Lower lobe of right lung (tissue), 2 donors: ENCODE measurements at places on chromosomes 7 and 10. TPM values are rescaled to one million over a fixed set of nuclear protein-coding genes. Genes with fewer than 3 reads are reported as not detected.

DNA sequence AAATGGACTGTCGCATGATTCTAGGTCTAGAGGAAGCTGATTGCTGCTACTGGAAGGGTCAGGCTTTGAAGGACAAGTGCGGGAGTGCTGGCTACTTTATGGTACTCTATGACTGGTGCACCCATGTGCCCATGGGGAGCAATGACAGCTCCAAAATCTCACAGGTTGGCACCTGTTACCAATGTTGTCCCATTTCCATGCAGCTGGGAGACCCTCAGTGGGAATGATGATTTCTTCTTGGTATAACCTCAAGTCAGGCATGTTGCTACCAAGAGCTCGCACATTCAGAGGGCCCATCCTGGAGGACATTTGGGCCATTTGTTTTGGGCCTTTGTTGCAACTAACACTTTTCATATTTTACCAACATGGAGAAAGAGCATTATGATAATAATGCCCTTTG is 174.4 kb downstream of the PRKCQ start:
- H3K4me1 ChIP-seq: peaks cover 28% of the 10 kb centered on the region
- DNase-seq: no peak
- H3K27ac ChIP-seq: no peak overlapping the region
- H3K27me3 ChIP-seq: no peaks in the 10 kb centered on the region

- no peaks in the 10 kb centered on the region for H3K4me1 ChIP-seq
- peak within 1 kb of the TSS; percentile 24 for H3K27ac ChIP-seq
- H3K27me3 ChIP-seq: peaks cover 22% of the 10 kb centered on the region
- no peak for DNase-seq
- peak within 1 kb of the TSS; percentile 42 for H3K4me3 ChIP-seq
- no peaks in the 10 kb centered on the region for H3K36me3 ChIP-seq
Measured at GRCh38 chr7:3043544-3044371, at the start of gene CARD11. CARD11 (minus strand) TSS chr7:3043867; CDS start chr7:2958506, 85,361 bp downstream.

- no peak overlapping the region for H3K4me3 ChIP-seq
Measured at GRCh38 chr10:67033878-67034277, 108.0 kb downstream of the LRRTM3 start.

- peaks cover 26% of the 10 kb centered on the region for H3K36me3 ChIP-seq
- no peak overlapping the region for H3K27ac ChIP-seq
- DNase-seq: no peak
Measured at GRCh38 chr10:125868372-125868975, 12.6 kb downstream of the DHX32 start.

- H3K4me1 ChIP-seq: no peaks in the 10 kb centered on the region
- DNase-seq: no peak
- H3K27me3 ChIP-seq: no peaks in the 10 kb centered on the region
- H3K27ac ChIP-seq: no peak overlapping the region
Measured at GRCh38 chr7:32244806-32245345, 174.7 kb upstream of the PDE1C start.

DNA sequence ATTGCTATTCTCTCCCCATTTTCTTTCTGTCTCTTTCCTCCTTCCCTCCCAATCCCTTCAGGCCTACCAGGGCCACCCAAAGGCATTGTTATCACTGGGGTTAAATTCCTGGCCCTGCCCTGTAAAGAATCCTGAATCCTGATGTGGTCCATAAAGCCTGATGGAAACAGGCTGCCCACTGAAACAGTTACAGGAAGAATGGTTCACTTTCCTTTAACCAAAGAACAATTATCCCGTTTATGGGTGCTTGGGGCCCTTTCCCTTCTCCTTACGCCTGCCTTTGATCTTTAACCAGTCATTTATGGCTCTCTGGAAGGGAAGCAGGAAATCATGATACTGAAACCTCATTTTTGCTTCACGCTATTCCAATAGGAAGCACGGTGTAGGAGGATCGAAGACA is 273.1 kb upstream of the NEBL start:
- no peak overlapping the region for H3K27ac ChIP-seq
- H3K27me3 ChIP-seq: peaks cover 27% of the 10 kb centered on the region
- H3K36me3 ChIP-seq: no peaks in the 10 kb centered on the region

GRCh38 chr7:77465256-77465655 is 49.1 kb upstream of the GSAP start:
- H3K4me3 ChIP-seq: no peak overlapping the region
- no peak overlapping the region for H3K27ac ChIP-seq
- H3K36me3 ChIP-seq: no peaks in the 10 kb centered on the region
- H3K27me3 ChIP-seq: no peaks in the 10 kb centered on the region

DNA sequence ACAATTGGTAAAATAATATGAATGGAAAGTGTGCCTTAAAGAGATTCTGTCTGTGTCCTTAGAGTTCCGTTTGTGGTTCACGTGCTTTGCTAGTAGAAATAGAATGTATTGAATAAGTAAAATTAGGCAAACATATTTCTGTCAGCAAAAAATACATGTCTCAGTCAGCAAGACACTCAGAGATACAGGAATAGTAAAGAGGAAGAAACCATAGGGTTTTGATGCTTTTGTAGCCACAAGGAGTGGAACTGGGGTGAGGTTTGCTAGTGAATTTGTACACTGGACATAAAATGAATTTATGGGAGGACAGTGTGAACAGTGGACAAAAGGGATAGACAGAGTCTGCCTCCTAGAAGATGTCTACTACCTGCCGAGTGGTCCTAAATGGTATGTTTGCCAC is 289.2 kb upstream of the NRP1 start:
- no peak for DNase-seq
- no peak overlapping the region for H3K4me3 ChIP-seq
- no peaks in the 10 kb centered on the region for H3K4me1 ChIP-seq
- H3K27me3 ChIP-seq: no peaks in the 10 kb centered on the region
- H3K27ac ChIP-seq: no peak overlapping the region

GRCh38 chr10:10591715-10592341 is 425.8 kb upstream of the CELF2 start:
- no peaks in the 10 kb centered on the region for H3K36me3 ChIP-seq
- no peaks in the 10 kb centered on the region for H3K4me1 ChIP-seq
- no peak overlapping the region for H3K27ac ChIP-seq
- no peaks in the 10 kb centered on the region for H3K27me3 ChIP-seq
- H3K4me3 ChIP-seq: no peak overlapping the region
- DNase-seq: no peak

GRCh38 chr7:29397398-29397797 is 166.2 kb upstream of the PRR15 start:
- H3K4me3 ChIP-seq: no peak overlapping the region
- H3K36me3 ChIP-seq: peaks cover 9% of the 10 kb centered on the region
- DNase-seq: no peak
- no peak overlapping the region for H3K27ac ChIP-seq
- H3K27me3 ChIP-seq: no peaks in the 10 kb centered on the region

- peak overlapping the region; percentile 96 for H3K27ac ChIP-seq
- H3K4me1 ChIP-seq: peaks cover 41% of the 10 kb centered on the region
- DNase-seq: no peak
- peak overlapping the region; percentile 89 for H3K4me3 ChIP-seq
- H3K36me3 ChIP-seq: no peaks in the 10 kb centered on the region
Measured at GRCh38 chr10:101695404-101695890, 477 bp upstream of the FBXW4 start.

DNA sequence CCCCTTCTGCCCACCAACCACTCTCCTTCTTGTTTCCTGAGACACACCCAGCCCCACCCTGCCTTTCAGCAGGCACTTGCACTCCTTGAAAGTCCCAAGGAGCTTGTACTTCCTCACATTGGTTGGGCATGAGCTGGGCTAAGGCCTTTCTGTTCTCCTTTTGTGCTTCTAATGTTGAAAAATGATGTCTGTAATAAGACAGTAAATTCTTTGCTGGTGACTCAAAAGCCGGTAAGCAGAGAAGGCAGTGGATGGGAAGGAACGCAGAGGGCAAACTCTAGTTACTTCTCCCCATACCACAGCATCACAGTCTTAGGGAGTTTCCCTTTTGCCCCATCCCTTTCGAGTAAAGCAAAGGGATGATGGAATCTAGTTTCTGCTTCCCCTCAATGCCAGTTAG is 185.6 kb downstream of the PLXNA4 start:
- peaks cover 16% of the 10 kb centered on the region for H3K4me1 ChIP-seq
- no peak overlapping the region for H3K27ac ChIP-seq
- H3K36me3 ChIP-seq: no peaks in the 10 kb centered on the region
- no peak overlapping the region for H3K4me3 ChIP-seq
- no peak for DNase-seq

GRCh38 chr10:75793848-75794247 is 362.4 kb downstream of the LRMDA start:
- DNase-seq: no peak
- no peaks in the 10 kb centered on the region for H3K36me3 ChIP-seq
- no peaks in the 10 kb centered on the region for H3K27me3 ChIP-seq
- H3K4me3 ChIP-seq: no peak overlapping the region

- H3K36me3 ChIP-seq: no peaks in the 10 kb centered on the region
- no peaks in the 10 kb centered on the region for H3K27me3 ChIP-seq
- no peak for DNase-seq
- no peak overlapping the region for H3K4me3 ChIP-seq
- no peak overlapping the region for H3K27ac ChIP-seq
Measured at GRCh38 chr10:107901076-107901475, 736.6 kb upstream of the SORCS1 start.

DNA sequence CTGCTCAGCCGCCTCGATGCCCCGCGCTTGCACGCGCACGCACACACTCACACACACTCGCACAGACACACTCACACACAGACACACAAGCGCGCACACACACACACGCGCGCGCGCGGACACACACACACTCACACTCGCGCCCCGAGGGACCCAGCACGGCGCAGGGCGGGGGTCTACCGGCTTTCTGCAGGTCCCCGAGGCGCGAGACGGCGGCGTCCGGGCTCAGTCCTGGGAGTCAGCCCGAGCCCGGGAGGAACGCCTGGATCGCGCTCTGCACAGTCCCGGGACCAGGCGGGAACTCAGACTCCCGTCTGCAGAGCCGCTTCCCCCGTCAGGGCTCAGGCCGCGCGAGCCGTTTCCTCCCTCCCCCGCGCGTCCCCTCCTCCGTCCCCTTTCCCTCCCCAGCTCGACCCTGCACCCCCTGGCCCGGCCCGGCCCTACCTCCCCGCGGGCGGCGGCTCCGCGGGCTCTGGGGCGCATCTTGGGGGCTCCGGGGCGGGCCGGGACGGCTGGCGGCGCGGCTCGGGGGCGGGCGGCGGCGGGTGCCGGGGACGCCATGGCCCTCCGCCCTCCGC is 464 bp downstream of the DENND2A start:
- DNase-seq: peak; percentile 55
- peaks cover 54% of the 10 kb centered on the region for H3K27me3 ChIP-seq

GRCh38 chr7:84701524-84702306 is 485.1 kb downstream of the SEMA3D start:
- no peaks in the 10 kb centered on the region for H3K36me3 ChIP-seq
- H3K27ac ChIP-seq: no peak overlapping the region
- no peaks in the 10 kb centered on the region for H3K27me3 ChIP-seq
- H3K4me3 ChIP-seq: no peak overlapping the region

GRCh38 chr10:21508706-21509331 is 16.7 kb downstream of the SKIDA1 start:
- H3K27ac ChIP-seq: no peak overlapping the region
- no peak overlapping the region for H3K4me3 ChIP-seq
- H3K36me3 ChIP-seq: no peaks in the 10 kb centered on the region
- no peaks in the 10 kb centered on the region for H3K4me1 ChIP-seq
- peaks cover 39% of the 10 kb centered on the region for H3K27me3 ChIP-seq

- H3K27me3 ChIP-seq: no peaks in the 10 kb centered on the region
- no peak overlapping the region for H3K4me3 ChIP-seq
- no peak for DNase-seq
- no peaks in the 10 kb centered on the region for H3K36me3 ChIP-seq
Measured at GRCh38 chr10:92757711-92758104, 68.0 kb downstream of the HHEX start.

DNA sequence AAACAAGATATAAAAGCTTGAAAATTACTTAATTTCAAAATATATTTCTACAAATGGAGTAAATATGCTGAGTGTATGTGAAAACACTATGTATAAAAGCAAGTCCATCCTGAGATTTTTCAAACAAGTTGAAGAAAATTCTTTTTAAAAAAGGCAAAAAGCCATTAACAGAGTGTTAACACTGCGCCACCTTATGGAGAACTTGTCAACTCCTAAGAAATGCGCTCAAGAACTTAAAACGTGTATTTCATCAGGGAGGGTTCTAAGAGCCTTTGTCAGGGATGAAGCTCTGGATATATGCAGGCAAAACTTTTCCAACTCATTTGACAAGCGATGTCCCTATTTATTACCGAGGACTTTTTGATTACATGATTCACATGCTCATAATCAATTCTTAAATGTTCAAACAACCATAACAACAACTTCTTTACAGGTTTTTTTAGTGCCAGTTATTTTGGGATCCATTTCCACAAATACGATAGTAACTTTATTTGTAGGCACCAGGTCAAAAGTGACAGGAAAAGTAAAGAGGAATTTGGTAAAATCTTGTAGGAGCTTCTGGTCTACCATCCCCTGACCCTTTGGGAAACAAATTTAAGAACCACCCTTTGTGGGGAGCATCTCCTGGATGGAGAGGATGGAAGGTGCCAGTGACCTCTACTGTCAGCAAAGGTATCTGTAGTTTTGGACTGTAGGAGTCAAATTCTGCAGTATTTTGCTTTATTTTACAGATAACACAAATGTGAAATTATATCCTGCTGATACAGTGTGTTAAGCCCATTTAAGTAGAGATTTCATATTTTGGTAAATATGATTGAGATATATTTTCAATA is 23.2 kb downstream of the CALCR start:
- no peak for DNase-seq
- H3K27ac ChIP-seq: no peak overlapping the region
- no peak overlapping the region for H3K4me3 ChIP-seq
- H3K4me1 ChIP-seq: no peaks in the 10 kb centered on the region
- no peaks in the 10 kb centered on the region for H3K27me3 ChIP-seq

DNA sequence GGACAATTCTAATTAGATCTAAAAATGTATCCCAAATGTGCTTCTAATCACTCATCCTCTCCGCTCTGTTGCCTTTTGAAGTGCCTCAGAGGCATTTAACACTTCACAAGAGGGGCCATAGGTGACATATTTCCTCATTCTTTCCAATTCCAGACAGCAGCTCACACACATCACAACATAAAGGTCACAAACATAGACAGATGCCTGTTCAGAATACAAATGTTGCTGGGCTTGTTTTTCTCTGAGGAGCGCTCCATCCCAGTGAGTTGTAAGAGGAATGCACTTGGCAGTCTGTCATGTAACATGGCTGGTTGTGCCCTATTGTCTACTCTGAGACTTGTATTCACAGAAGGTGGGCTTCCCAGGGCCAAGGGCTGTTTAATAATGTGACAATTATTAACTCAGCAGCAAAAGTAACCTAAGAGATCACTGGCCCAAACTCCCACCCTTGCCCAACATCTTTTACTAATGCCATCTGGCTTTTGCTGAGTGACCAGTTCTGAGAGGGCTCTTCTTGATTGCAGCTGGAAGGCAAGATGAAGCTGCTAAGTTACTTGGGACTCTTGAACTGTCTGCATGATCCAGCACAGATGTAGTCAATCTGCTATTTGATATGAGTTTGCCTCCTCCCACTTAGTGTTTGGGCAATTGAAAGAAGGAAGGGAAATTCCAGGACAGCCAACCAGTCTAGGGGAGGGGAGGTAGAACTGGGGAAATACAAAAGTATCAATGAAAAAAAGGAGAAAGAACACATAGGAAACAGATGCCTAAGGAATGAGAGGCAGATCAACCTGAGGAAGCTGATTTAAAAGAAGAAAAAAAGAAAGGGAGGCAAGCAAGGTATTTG is 13.6 kb downstream of the PON2 start:
- no peak for DNase-seq
- H3K4me3 ChIP-seq: no peak overlapping the region
- peaks cover 13% of the 10 kb centered on the region for H3K4me1 ChIP-seq

The FAM24A gene
- total RNA-seq: not detected

The FAM20C gene
- total RNA-seq: 42.9 TPM

The GIMAP1 gene
- 18.8 TPM for total RNA-seq

The POLR2J gene
- total RNA-seq: 37.9 TPM

The PPP1R3A gene
- 0.24 TPM for total RNA-seq

The TCF7L2 gene
- total RNA-seq: 71.2 TPM

The TMEM196 gene
- total RNA-seq: not detected

The ABCB1 gene
- 4.3 TPM for total RNA-seq

The ACSM6 gene
- total RNA-seq: not detected

The UBE2D4 gene
- total RNA-seq: 21.3 TPM

The CROT gene
- 9.5 TPM for total RNA-seq
